Calu3 (cell line): ENCODE measurements at places on chromosomes 4 and X.

GRCh38 chrX:9586992-9587392 lies 122.1 kb downstream of the TBL1X start:
- DNase-seq: no peak

DNA sequence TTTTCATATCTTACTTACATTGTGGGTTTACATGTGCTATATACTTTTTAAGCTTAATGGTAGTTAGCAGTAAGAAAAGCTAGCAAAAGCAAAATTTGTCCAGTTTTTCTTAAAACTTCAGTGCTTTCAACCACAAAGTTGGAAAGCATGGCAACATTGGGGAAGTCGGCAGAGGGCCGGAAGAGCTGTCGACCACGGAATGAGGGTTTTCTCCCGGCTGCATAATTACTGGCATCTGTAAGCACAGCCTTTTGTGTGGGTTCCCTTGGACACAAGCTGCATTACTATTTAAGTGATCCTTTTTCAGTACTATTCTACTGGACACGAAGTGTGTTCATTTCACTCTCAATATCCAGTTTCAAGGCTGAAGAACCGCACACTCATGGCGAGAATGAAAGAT lies 560.4 kb downstream of the ANKRD50 start:
- no peak for DNase-seq

DNA sequence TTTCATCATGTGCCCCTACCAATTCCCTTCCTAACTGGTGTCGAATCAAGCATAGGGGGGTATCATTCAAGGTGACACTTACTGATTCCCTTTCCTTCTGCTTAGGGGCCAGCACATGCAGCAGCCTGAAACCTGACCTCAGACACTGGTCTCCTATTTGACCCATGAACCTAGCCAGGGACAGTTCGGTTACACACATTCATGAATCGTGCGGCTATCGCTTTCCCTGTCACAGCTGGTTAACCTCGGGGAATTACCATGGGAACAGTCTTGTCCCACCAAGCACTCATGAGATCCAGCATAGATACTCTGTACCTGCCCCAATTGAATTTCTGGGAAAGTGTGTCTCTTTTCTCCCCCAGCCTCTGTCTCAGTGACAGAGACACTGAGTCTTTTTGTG lies 140.4 kb downstream of the ZNF674 start:
- no peak for DNase-seq

- DNase-seq: no peak
Observed at GRCh38 chrX:71106427-71106826, at the start of gene CXorf65. TSS of gene CXorf65 (minus strand) at chrX:71106740. CDS start at chrX:71106556, 184 bp downstream.

DNA sequence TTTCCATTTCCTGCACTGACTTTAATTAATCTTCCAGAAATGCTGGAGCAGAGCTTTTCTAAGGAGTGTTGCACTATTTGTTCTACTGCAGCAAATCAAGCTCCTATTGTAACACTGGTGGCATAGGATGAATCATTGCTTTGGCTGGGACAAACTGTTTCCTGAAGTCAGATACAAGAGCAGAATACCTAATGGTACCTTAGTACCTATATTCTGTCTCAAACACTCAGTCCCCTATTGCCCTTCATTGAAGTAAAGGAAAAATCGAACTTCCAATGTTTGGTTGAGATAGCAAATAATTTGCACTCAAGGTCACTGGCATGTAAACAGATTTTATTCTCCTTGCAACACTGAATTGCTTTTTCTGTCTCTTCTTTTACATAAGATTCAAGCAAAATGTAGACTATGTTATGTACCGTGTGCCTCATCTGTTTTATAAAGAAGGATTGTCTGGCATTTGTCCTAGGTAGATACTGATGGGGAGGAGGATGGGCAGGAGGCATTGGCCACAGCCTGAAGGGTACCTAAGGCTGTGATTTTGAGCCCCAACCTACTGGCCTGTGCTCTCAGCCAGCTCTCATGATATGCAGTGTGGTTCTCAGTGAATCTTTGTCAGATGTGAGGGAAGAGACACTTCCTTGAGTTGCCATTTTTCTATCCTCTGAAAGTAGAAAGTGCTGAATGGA lies 141.6 kb downstream of the AASDH start:
- DNase-seq: no peak

- DNase-seq: no peak
Observed at GRCh38 chrX:83512111-83512510, 4.0 kb downstream of the POU3F4 start.

GRCh38 chr4:122639181-122639580 lies 18.3 kb upstream of the IL21 start:
- DNase-seq: peak; percentile 20

GRCh38 chr4:158934996-158935669 lies 166.3 kb downstream of the FNIP2 start:
- no peak for DNase-seq

GRCh38 chr4:37717576-37717975 lies 31.4 kb upstream of the RELL1 start:
- no peak for DNase-seq

DNA sequence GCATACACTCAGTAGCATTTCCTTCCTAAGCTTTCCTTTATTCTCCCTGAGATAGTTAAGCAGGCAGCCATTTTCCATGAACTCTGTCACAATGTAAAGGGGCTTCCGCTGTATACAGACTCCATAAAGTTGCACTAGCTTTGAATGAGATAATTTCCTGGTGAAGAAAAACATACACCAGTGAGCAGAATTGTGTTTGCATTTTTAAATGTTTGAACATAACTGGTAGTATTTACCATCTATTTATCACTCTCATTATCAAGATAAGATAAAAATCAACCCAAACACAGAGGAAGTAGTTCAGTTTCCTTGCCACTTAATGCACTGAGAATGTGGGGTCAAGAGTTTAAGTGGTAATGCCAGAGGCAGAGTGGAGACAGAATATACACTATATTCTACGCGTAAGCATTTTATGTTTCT lies 54.1 kb downstream of the TXK start:
- peak; percentile 45 for DNase-seq

GRCh38 chr4:89653012-89653411 lies 183.9 kb downstream of the SNCA start:
- no peak for DNase-seq

DNA sequence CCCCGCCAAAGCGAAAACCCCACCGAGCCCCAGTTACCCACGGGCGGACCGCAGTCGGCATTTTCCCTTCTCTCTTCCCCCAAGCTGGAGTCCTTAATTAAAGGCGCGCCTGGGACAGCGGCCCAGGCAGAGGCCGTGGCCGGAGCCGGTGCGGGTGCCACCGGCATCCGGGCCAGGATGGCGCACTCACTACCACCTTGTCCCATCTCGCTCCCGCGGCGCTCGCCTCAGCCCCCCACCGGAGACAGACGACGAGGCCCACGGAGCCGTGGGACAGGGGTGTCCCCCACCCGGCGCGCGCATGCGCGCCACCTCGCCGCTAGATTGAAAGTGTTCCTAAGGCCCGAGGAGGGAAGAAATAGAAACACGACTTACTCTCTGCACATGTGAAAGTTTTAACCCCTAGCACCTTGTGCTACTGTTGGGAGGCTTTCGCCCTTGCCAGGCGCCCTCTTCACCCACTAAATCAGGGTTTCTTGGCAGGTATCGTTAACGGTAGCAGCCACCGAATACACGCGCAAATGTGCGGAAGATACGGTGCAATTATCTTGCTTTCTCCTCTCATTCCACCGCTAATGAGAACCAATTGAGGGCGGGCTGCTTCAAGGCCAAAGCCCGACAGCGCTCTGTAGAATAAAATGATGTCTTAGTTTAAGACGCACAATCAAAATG lies 64.3 kb upstream of the CCDC160 start:
- DNase-seq: peak; percentile 6

DNA sequence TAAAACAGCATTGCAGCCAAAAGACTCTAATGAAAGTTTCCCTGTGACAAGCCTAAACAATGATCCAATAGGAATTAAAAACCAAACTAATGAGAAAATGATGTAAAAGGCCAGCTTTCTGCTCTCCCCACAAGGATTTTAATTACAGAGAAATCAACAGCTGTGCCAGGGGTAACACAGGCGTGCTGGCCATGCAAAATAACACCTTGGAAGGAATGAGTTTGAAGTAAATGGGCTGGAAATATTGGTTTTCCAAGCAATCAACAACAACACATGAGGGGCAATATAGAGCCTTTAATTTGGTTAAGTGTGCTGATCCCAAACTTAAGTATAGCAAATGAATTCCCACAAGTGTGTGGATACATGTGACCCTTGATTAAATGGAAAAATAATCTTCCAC lies 56.9 kb downstream of the NDNF start:
- no peak for DNase-seq

DNA sequence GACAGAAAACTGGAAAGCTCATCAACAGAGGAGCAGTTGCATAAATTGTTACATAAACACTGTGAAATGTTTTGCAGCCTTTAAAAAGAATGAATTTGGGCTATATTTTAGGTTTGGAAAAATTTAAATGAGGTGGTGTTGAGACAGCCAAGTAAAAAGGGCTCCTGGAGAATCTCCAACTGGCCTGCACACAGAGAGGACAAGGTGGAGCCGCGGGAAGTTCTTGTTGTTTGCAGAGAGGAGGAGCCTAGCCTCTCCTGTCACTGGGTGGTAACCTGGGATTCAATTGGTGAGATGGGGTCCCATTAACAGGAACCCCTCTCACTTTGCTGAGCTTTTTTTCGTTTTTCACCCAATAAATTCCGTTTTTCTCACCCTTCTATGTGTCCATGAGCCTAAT lies 13.4 kb downstream of the GIMD1 start:
- no peak for DNase-seq
